Kidney epithelial cell (primary cell): ENCODE measurements at places on chromosomes 5 and 9. TPM values are rescaled to one million over a fixed set of nuclear protein-coding genes. Genes with fewer than 3 reads are reported as not detected.

The OMD gene
- not detected in 2 replicates for total RNA-seq

The GLDC gene
- total RNA-seq: 10.3 and 17.3 TPM in 2 replicates

The FCN2 gene
- not detected in 2 replicates for total RNA-seq

- no peak for DNase-seq
These were observed 31.9 kb upstream of the GOLPH3 start for GRCh38 chr5:32206053-32206452.

GRCh38 chr5:118580949-118581348, 407.4 kb downstream of the DTWD2 start:
- DNase-seq: no peak

DNA sequence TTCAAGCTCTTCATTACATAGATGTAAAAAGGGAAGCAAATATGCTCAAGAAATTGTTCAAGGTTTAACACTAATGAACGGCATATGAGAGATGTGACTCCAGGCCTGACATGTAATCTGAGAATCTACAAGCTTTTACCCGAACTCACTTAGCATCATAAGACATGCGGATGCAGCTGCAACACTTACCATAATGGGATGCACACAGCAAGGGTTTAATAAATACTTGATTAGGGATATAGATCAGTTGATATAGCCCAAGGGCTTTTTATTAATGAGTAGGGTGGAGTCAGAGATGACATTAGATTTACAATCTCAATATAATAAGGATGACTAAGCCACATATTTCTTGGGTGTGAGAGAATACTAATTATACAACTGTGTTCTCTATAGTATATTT, 2215.5 kb downstream of the MAT2B start:
- no peak for DNase-seq

DNA sequence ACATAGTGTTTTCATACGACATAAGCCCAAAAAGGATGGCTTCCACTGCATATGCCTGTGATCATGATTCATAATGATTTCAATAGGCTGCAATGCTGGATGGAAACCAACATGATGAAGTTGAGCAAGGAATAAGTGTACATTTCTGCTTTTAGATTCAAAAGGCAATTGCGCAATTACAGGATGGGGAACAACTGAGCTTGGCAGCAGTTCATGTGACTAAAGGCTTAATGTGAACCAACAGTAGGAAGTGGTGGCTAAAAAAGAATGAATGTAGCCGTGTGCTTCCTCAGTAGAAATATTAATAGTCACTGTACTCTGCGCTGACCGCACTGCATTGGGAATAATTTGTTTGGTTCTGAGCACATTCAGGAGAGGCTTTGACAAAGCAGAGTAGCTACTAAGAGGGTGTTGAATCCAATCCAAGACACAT, 51.2 kb downstream of the SLC1A3 start:
- peak; percentile 78 for DNase-seq

DNA sequence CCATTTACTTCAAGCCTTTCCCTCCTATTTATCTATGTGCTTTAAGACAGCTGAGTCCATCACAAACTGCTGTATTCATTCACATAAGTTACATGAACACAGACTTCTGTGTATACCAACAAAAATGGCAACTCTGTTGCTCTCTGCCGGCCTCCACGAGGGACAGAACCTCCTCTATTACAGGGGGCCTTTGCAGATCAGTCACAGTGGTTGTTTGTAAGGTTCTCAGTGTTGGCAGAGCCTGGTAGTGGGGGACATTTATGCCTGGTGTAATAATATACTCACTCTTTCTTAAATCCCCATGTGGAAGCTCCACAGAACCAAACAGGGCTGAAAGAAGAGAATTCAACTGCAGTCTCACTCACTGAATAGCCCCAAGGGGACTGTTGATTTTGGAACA, 76.5 kb downstream of the SLC1A1 start:
- no peak for DNase-seq

GRCh38 chr9:5470122-5470521, 19.8 kb downstream of the CD274 start:
- DNase-seq: no peak
